ENCODE measurements at places on chromosomes 2 and 18.

GRCh38 chr2:223611061-223611460 lies 8.9 kb upstream of the SCG2 start:
- DNase-seq = no peak

GRCh38 chr2:54240515-54241469 lies 15.2 kb downstream of the TSPYL6 start:
- DNase-seq = no peak

- DNase-seq = no peak
Measured at GRCh38 chr2:81084101-81084500, 779.5 kb upstream of the LRRTM1 start.

DNA sequence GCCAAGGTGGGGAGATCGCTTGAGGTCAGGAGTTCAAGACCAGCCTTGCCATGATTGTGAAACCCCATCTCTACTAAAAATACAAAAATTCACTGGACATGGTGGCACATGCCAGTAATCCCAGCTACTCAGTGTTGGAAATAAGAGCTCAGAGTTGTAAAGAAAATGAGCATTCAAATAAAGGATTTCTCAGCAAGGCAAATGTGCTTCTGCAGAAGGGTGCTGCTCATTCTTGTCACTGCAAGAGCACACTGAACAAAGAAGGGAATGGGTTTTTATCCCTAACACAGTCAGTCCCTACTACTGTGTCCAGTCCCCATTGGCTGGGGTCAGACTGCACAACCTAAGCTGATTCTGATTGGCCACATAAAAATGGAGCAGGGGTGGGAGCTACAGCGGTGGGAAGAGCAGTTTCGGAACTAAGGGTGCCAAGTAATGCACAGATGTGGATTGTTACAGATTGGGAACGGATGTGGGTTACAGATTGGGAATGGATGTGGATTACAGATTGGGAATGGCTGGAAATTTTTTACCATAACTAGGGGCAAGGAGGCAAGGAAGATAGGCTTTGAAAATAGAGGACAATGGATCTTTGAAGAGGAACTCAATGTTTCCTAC lies 31.1 kb upstream of the TRAPPC8 start:
- no peak for DNase-seq

DNA sequence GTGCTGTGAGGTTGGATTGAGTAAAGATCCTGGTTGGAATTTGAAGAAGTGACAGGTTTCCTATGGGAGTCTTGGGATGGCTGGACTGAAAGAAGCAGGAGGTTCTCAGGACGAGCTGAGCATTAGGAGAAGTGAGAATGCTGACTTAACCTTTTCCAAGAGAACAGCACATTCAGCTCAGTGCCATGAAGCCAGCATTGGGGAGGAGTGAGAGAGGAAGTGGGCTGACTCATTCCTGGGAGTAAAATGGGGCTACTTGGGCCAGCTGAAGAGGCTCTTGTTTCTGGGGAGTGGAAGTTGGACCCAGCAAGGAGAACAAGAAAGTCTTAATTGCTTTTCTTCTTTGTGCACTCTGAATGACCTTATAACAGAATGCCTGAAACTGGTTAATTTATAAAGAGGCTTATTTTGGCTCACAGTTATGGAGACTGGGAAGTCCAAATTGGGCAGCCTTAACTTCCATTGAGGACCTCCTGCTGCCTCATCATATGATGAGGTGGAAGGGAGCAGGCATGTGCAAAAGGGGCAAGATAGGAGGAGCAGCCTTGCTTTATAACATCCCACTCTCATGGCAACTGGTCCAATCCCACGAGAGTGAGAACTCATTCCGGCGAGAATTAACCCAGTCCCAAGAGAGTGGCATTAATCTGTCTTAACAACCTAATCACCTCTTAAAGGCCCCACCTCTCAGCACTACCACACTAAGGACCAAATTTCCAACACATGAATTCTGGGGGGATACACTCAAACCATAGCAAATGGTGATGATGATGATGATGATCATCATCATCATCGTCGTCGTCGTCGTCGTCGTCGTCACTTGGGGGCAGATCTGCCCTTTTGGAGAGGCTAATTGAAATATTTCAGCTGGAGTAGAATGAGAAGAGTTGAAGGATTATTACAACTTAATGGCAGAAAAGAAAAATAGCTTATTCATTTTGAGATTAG lies 26.1 kb downstream of the DGUOK start:
- no peak for DNase-seq

DNA sequence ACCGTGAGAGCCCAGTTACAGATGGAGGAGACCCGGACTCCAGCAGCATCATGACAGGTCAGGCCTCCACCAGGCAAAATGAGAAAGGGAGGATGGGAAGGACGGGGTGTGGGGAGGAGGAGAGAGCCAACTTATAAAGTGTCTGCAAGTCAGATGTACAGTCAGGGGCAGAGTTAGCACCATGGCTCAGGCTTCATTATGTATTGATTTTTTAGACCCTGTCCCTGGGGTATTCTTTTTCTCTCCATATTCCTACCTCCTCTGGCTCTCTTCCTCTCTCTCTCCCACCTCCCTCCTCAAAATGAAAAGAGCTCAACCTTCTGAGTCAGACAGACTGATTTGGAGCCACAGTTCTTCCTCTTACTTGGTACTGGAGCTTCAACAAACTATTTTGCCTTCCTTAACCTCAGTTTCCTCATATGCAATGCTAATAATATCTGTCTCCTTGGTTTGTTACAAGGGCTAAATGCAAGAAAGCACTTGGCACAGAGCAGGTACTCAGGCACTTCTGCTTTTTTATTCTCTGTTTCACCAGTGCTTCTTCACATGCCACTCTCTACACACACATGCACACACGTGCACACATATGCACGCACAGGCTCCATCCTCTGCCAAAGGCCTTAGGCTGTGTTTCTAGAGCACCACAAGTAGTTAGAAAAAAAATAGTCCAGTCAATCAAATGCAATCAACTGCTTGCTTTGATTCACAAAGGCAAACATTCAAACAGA lies 92.3 kb upstream of the PKDCC start:
- no peak for DNase-seq

DNA sequence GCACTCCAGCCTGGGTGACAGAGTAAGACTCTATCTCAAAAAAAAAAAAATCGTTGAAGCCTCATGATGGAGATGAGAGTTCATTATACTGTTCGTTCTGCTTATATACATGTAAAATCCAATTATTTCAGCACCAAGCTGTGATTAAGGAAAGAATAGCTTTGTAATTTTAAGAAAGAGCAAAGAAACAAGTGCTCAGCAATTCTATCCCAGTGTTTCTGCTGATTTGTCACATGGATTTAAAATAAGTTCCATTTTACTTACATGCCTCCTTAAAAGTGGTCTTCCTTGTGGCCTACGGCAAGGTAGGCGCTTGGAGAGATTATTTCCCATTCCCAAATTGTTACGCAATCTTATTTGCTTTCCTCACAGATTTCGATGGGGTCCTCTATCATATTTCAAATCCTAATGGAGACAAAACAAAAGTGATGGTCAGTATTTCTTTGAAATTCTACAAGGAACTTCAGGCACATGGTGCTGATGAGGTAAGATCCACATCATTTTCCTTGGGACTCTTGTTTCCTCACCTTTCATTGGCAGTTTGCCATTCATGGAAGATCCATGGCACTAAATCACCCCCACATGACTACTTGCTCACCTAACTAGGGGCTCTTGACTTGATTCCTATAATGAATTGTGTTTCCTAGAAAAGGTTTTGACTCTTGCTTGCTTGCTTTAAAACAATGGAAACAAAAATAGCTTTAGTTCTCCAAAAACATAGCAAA lies 11.5 kb downstream of the ARPC2 start:
- no peak for DNase-seq

DNA sequence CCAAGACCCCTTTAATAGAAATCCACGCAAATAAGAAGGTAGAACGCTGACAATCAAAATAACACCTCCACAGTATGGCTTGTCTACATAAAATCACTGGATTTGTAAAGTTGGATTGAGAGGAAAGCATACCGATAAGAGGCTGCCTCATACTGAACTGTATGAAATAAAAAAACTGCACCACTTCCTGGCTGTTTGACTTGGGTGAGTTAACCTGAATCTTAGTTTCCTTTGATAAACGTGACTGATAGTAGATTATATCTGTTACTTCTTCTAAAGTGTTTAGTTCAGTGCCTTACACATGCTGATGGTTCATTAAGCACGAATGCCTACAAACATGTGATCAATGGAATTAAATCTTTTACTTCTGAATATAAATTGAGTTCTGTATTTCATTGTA lies 140.4 kb upstream of the RNF152 start:
- DNase-seq = no peak

DNA sequence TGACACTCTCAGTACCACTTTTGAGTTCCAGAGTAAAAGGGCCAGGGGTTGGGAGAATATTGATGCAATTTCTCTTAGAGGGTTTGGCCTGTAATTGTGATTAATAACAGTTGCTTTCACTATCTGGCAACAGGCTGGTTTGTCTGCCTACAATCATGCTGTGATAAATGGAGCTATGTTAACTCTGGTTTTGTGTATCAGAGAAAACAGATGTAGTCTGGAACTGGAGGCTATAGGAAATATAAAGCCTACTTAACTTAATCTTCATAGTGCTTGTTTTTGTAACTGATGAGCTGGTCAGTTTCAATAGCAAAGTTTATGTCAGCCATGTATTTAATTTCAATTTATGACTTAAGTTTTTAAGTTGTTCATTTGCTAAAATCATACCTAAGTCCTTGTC lies 138.0 kb downstream of the AGPS start:
- no peak for DNase-seq

GRCh38 chr2:139872032-139872431 lies 1091.8 kb upstream of the NXPH2 start:
- no peak for DNase-seq

- no peak for DNase-seq
Measured at GRCh38 chr18:79899609-79900445, 51.6 kb downstream of the SLC66A2 start.

- no peak for DNase-seq
Measured at GRCh38 chr2:98598781-98599428, 9.4 kb downstream of the COA5 start.

DNA sequence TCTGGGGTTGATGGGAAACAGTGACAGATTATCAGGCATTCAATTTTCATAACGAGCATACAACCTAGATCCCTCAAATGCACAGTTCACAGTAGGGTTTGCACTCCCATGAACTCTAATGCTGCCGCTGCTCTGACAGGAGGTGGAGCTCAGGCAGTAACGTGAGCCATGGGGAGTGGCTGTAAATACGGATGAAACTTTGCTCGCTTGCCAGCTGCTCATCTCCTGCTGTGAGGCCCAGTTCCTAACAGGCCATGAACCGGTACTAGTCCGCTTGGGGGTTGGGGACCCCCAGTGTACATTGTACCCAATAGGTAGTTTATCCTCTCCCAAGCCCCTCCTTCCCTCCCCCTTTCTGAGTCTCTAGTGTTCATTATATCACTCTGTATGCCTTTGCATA lies 94.6 kb downstream of the PTH2R start:
- DNase-seq = no peak

DNA sequence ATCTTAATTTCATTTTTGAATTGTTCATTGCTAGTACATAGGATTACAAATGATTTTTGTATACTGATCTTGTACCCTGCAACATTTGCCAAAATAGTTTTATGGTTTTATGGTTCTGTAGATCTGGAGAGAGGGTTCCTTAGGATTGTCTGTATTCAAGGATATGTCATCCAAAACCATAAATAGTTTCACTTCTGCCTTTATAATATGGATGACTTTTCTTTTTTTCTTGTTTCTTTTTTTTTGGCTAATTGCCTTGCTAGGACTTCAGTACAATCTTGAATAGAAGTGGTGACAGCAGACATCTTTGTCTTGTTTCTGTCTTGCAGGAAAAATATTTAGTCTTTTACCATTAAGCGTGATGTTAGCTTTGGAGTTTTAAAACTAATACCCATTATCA lies 383.9 kb upstream of the HS6ST1 start:
- DNase-seq = no peak

GRCh38 chr2:26483516-26483915 lies 5.6 kb upstream of the OTOF start:
- peak; percentile 66 for DNase-seq

DNA sequence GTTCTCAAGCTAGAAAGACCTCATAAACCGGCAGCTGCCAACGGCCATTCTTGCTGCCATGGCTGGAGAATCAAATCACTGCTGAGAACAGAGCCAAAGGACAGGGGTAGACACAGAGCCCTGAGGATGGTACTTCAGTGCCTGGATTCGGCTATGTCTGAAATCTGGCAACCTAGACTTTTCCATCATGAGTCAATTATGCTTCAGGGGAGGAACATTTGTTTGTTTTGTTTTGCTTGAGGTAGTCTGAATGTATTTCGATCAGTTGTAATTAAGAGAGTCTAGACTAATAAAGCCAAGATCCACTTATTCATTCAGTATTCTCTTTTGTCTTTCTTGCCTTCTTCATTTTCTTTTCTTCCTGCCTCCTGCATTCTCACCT lies 122.8 kb upstream of the SH3BP4 start:
- no peak for DNase-seq

- DNase-seq = no peak
Measured at GRCh38 chr2:126990605-126991532, 92.2 kb downstream of the TEX51 start.

- DNase-seq = no peak
Measured at GRCh38 chr2:3265471-3265870, 112.1 kb downstream of the EIPR1 start.

DNA sequence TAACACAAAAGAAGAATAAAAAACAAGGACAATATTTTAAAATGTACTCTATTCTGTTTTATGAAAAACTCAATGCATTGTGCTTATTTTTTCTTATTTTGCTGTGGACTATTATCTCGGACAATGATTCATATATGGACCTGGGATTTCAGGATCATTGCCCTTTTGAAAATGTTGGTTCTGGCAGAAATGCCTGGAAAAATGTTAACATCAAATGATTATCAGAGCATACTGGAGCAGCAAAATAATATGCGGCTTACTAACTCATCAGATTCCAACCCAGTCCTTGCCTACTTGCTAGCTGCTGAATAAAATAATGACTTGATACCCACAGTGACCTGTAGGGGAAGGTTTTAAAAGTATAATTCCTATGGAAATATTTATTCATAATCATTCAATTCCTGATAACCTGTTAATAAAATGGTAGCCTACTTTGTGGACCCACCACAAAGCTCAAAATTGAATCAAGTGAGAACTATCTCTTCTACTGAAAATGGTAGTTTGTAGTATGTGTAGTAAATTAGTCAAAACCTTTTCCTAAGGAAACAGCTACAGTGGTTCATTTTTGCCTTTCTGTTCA lies 117.4 kb downstream of the NEB start:
- no peak for DNase-seq

- DNase-seq = no peak
Measured at GRCh38 chr2:171512683-171513195, 9.5 kb upstream of the CYBRD1 start.

- DNase-seq = peak; percentile 47
Measured at GRCh38 chr2:128773641-128774319, 455.1 kb upstream of the HS6ST1 start.

DNA sequence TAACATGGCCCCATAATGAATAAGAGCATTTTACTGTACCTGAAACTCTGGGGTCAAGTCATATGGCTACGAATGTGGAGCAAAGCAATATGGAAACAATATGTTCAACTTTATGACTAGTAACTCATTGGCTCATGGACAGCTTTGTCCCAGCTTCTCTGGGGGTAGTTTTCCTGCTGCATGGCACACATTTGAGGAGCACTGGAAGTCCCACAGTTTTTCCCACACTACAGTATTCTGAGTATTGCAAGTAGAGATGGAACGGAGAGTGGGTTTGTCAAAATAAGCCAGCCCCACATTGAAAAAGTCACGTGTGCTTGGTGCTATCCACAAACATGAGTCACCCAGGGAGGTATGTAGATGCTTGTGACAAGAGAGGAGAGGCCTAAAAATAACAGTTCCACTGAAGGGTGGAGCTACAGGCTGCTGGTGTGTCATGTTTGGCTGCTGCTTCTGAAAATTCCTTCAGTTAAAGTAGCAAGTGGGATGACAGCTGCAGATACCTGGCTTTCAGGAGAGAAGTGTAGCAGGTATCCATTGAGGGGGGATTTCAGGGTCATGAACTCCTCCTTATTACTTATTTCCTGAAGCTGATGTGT lies 48.2 kb upstream of the CTAGE1 start:
- no peak for DNase-seq

Measured in spleen (tissue), 13 donors.